Stimulated activated CD4-positive, alpha-beta T cell treated with anti-CD3 and anti-CD28 coated beads, Interleukin-1b, Interleukin-23, amount 100 ng/mL, for 4 hours (primary cell): ENCODE measurements at places on chromosomes 4 and X.

DNA sequence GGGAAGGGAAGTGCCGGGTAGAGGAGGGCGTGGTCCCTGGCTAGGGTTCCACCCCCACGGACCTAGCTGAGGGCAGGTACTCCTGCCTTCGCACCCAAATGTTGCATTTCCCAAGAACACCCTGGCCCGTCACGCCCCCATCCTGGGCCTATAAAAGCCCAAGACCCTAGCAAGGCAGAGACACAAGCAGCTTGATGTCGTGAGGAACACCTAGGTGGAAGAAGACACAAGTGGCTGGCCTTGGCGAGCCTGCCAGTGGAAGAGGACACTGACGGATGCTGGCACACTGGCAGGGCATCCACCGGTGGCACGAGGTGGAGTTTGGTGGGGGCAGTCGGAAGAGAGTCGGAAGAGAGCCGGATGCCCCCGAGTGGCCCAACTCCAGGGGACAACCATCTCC lies 244.8 kb upstream of the CTSO start:
- no peak for DNase-seq

DNA sequence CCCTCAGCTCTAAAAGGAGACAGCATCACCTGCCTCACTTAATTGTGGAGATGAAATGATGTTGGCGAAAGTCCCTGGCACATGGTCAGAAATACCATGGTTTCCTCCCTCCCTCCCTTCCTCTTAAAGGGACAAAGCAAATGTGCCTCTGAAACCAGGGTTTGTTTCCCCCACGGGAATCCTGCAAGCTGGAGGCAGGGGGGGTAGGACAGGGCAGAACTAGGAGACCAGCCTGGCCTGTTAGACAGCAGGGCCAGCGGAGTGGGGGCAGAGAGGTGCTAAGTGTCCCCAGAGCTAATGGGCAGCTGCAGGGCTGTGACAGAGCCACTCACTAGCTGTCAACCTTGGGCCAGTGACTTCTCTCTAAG lies 5.7 kb downstream of the RTL5 start:
- DNase-seq, result no peak

DNA sequence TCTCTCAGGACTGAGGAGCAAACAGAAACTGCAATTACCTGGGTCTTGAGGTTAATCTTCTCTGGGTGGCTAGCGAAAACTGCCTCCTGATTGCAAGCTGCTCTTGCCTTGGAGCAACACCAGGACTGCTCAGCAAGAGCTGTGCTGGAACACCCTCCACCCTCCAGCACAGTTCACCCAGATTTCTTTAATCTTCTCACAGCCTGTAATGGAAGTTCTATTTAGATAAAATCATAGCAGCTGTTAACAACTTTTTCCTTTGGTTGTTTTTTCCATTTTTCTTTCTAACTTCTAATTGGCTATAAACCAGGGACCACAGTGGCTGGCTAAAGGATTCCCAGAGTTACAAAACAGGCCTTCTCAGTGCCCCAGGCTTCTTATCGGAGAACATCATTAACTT lies 36.3 kb downstream of the OPHN1 start:
- no peak for DNase-seq

DNA sequence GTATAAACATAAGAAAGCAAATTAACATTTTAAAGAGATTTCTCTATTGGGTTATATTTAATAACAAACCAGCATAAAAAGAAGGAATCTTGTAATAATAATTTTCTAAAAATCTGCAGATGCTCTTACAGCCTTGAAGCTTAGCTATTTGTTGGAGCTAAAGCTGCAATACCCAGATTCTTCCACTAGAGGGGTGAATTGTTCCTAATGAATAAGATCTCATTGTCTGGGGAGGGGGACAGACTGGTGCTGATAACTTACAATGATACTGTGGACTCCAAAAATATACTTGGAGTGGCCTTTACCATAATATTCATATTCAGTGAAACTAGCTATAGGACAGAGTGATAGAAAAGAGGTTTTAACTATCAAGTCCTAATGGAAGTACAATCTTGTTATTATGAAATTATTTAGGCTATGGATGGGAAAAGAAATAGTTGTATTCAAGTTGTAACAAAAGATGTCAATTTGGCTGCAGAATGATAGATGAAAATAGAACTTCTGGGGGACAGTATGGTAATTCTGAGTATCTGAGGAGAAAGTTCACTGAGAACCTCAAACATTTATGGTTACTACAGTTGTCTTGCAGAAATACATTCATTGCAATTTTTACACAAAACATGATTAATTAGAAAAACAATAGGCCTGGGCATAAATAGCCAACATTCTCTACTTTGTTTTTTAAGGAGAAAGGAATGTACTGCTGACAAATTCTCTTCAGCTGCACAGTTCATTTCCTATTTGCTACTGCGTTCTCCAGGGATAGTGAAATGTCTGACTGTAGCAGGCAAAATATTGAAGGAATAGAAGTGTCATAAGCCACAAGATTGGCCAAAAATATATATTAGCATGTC lies 443.3 kb downstream of the GBA3 start:
- DNase-seq, result peak; percentile 2

GRCh38 chrX:69362856-69363255 lies 141.3 kb upstream of the NALF2 start:
- DNase-seq, result no peak

DNA sequence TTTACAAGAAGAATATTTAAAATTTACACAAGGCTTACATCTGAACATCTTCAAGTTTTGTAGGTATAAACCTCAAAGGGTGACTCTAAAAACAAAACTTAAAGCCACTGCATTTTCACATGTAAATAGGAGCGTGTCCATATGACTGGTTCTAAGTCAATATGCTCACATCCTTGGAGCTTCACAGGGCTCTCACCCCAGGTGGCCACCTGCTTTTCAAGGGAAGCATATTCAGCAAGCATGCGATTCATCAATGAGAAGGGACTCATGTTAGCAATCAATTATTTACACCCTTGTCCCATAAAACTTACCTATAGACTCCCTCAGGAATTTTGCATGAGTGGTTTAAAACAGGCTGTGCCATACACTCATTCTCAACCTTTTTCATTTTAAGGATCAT lies 17.8 kb upstream of the KLHL34 start:
- no peak for DNase-seq

GRCh38 chr4:117093571-117093970 lies 8.2 kb upstream of the TRAM1L1 start:
- DNase-seq, result no peak

DNA sequence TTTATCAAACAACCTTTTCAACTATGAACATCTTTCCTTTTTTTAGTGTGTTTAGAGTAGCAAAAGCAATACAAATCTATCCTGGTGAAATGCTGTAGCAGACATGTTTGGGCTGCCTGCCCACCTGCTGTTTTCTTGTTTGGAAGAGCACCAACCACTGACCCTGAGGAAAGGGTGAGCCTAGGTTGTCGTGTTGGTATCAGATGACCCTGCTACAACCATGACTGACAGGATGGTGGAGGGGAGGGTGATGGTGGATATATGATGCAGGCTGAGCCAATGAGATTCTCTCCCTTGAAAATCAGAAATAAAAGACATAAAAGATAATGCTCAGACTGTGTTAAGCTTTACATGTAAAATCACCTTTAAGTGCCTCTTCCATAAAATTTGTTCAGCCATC lies 201.2 kb downstream of the NPNT start:
- no peak for DNase-seq

- no peak for DNase-seq
Measured at GRCh38 chr4:106690487-106690886, 321.9 kb upstream of the GIMD1 start.

DNA sequence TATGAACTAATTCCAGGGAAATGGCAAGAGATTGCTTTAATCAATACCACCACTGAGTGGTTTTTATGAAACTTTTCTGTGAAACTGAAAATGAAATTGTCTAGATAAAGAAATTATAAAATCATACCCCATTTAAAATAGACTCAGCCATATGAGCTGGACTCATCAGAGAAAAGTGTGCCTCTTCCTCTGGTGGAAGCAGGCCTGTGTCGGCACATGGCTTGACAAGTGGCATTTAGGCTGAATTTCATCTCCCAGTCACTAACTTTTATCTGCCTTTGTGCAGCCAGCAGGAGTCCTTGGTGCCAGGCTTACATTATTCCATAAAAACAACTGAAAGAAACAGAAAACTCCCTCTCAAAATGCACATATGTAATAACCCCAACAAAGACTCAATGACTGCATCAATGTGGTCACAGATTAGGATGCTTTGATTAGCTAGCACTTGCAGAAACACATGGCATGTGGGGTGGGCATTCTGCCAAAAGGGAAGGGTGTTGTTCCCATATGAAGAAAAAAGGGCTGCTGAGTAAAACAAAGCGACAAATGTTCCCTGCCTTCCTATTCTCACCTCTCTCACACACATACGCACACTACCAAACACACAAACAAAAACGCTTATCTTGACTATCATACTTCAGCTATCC lies 232.3 kb downstream of the PABPC4L start:
- no peak for DNase-seq

DNA sequence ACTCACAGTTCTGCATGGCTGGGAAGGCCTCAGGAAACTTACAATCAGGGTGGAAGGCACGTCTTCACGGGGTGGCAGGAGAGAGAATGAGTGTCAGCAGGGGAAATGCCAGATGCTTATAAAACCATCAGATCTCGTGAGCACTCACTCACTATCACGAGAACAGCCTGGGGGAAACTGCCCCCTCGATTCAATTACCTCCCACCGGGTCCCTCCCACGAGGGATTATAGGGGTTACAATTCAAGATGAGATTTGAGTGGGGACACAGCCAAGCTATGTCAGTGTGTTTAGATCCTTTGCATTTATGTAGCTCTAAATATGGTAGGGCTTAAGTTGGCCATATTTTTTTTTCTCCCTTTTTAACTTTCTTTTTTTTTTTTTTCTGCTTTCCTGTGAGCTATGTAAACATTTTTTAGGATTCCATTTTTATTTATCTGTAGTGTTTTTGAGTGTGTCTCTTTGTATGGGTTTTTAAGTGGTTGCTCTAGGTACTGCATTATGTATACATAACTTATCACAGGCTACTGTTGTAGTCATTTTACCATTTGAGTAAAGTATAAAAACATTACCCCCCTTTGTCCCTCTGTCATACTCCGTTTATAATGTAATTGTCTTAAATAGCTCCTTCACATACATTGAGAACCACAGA lies 79.0 kb downstream of the ADRA2C start:
- no peak for DNase-seq

- DNase-seq, result no peak
Measured at GRCh38 chr4:5927747-5928146, 34.9 kb upstream of the CRMP1 start.

DNA sequence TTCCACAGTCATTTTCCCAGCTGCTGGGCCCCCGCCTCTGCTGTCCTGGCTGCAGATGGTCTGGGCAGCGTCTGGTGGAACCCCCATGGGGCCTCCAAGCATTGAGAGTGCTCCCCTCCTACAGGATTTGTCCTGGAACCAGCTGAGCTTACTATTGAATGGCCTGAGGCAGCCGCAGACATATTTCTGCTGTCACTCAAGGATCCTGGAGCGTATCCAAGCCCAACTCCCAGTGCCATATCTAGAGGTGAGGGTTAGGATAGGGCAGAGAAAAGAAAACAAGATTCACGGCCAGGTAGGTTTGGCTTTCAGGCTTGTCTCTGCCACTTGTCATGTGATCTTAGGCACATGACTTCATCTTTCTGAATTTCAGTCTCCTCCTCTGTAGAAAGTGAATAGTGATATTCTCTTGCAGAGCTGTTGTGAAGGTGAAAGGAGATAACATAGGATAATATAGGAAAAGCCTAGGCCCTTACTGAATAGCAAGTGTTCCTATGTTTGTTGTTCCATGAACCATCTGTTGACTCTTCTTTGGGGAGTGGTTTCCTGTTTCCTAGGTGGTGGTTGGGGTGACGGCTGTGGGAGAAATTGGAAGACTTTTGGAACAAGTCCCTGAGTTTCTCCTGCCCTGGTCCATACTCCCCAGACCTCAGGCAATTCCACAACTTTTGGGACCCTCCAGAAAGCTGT lies 52.3 kb downstream of the SEPSECS start:
- DNase-seq, result no peak

DNA sequence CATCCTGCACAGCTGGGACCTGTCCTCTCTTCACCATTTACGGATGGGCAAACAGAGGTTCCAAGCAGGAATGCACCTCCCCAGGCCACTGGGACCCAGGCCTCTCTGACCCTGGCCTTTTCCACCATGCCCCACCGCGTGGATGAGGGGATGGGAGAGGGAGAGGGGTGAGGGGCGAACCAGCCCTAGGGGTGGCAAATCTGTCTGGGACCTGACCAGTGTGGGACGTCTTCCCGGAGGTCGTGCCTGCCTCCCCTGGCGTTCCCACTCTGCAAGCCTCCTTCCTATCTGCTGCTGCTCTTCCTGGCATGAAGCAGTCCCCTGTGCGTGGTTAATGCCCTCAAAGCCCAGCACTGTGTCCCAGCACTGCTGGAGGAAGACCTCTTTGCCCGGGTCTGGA lies 35.9 kb downstream of the ABLIM2 start:
- no peak for DNase-seq

- no peak for DNase-seq
Measured at GRCh38 chr4:80713409-80713808, 317.1 kb upstream of the BMP3 start.

GRCh38 chr4:168923526-168924194 lies 86.4 kb downstream of the CBR4 start:
- peak; percentile 41 for DNase-seq

- DNase-seq, result no peak
Measured at GRCh38 chr4:6749340-6750171, 33.0 kb upstream of the KIAA0232 start.

- no peak for DNase-seq
Measured at GRCh38 chrX:135923353-135923752, 29.8 kb downstream of the SAGE1 start.

GRCh38 chr4:174707051-174707676 lies 121.9 kb downstream of the GLRA3 start:
- DNase-seq, result no peak

DNA sequence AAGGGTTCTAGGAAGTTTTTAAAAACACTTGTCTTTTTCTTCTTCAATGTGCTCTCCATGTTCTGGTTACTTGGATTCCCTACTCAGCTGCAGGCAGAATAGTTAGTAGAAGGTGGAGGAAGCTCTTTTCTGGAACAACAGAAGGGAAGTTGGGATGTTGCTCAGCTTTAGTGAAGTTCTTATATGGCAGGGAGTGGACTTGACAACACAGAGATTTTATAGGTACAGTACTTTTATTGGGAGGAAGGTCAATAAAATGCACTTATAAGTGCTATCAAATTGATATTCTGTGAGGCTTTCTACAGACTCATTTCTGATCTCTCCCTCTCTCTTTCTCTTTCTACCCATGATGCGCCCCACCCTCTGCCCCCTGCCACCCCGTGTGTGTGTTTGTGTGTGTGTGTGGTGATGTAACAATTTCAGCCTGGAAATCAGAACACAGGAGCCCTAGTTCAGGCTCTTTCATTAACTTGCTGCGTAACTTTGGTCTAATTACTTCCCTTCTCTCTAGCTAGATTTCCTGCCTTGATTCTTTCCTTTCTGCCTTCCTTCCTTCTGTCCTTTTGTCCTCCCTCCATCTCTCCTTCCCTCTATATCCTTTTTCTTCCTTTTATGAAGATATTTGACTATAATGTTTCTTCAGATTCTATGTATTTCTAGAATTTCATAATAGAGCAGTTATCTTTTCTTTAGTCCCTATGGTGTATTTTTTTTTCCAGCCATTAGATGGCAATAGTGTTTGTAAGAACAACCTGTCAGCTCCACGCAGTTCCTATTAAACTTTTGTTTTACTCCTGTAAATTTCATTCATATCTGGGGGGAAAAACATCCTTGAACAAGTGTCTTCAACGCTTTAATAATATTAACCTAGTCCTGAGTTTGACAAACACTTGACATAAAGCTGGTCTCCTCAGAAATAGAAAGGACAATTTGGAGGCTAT lies 37.1 kb downstream of the HEPH start:
- DNase-seq, result no peak

- DNase-seq, result no peak
Measured at GRCh38 chr4:53119680-53120079, 246.2 kb downstream of the SCFD2 start.
